Coronary artery (tissue), 2 donors: ENCODE measurements at places on chromosomes 1 and 21.

DNA sequence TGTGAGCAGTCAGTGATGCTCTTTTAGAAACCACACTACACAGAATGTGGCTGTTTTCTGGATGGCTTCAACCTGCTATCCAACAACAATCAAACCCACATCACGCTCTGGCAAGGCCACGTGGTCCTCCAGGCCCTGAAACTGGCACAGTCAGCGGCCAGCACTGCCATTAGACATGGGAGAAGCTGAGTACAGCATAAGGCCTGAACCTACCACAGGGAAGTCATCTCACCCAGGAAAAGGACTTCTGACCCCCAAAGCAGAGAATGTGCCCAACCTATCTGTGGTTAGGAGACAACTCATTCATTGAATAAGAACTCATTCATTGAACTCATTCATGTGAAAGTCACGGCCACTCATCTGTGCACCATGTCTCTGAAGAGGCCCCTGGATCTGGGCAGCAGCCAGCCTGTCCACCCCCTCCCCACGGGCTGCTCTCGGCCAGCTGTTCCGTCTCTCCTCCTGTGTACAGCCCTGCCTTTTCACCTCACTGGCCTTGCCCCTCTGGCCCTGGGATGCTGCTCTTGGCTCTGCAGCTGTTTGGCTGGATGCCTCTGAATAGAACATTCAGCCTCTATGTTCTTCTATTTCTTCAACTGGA, 41.1 kb downstream of the C1orf198 start:
- peak; percentile 70 for DNase-seq

DNA sequence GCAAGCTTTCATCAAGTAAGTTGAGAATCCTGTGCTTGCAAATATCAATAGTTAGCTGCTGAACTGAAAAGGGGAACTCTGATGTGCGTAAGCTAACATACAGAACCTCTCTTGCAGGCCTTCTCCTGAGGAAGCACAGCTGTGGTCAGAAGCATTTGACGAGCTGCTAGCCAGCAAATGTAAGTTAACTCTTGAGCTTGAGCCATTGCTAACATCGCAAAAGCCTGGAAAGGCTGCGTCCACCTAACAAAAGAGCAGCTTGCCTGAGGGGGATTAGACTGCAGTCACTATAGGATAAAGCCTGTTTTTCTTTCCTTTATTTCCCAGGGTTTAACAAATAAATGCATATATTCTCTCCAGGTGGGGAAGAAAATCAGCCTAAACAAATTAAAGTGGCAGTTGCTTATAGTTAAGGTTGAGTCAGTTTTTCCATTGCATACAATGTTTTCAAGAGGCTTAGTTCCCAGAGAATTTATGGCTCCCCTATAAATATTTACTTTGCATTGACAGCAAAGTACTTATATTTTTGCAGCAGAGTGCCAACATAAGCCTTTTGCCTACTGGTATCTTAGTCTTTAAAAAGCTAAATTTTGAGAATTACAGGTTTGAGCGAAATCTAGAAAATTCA, 1.5 kb downstream of the RGS2 start:
- no peak for DNase-seq

DNA sequence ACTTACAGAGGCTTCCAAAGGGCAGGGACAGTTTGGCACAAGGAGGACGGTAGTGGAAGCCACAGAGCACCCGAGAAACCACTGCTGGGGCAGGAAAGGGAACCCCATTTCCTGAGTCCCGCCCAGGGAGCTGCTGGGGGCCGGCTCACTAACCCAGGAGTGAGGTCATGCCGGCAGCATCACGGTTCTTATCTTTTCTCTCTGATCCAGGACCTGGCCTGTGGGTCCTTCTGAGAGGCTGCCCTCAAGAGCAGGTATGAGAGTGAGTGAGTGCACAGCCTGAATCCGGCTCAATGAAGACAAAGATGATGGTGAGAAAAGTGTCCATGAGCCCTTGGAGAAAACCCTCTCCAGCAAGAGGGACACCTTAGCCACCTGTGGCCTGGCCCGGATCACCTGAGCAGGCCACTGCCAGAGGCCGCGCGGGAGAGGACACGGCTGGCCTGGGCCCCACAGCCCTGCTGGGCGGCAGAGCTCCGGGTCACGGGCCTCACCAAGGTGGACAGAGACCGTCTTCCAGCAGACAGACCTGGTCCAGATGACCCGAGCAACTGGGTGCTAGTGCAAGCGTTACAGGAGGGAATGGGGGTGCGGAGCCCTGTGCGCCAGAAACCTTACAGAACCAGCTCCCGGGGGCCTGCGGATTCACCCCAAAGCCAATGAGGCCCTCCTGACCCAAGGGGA, 94.9 kb downstream of the RIPK4 start:
- DNase-seq: no peak

GRCh38 chr1:69483246-69483645, 84.5 kb upstream of the LRRC7 start:
- DNase-seq: no peak

GRCh38 chr1:58500043-58500442, 46.5 kb downstream of the OMA1 start:
- DNase-seq: no peak

DNA sequence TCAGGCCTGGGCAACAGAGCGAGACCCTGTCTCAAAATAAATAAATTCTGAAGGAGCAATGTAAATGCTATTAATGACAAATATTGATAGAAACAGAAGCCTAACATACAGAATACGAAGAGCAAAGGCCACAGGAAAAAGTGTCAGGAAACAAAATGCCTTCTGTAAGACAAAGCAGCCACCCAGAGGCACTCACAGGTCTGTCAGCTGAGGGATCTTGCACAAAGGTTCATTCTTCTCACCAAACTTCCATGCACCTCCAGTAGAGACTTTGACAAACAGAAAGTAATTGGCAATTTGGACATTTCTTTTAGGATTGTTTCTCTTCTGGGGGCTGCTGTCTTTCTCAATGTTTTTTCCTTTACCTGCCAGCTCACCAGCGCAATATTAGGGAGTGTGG, 1.2 kb upstream of the ALDH9A1 start:
- DNase-seq: no peak

DNA sequence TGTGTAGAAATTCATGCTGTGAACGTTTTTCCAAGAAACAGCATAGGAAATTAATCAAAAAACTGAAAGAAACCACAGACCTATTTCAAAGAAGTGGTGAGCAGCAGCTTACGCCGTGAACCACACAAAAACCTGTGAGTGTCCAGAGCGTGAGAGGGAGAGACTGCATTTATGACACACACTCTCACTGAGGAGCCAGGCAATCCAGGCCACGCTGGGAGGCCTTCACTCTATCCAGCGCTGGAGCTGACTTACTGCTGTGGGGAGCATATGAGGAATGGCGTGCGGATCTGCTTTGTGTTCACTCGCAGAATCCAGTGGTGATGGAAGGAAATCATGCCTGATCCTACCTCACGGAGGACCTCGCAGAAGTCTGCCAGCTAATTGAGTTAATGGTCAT, 12.7 kb downstream of the ADAMTS1 start:
- no peak for DNase-seq

- no peak for DNase-seq
Observed at GRCh38 chr1:45477646-45478045, 13.3 kb downstream of the TESK2 start.

DNA sequence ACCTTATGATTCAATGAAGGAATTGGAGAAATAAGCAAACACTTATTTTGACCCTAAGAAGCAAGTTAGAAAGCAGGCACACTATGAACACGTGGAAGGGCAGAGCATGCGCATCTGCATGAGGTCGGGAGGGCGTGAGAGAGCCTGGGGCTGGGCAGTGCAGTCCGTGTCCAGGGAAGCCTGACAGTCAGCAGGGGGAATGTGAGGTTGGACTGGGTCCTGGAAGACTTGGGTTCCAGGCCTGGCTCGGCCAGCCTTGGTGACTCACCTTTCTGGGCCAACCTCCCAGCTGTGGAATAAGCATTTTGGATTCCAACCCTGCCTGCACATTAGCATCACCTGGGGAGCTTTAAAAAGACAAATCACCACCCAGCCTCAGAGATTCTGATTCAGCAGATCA, 26.6 kb upstream of the LMX1A start:
- no peak for DNase-seq

- no peak for DNase-seq
Observed at GRCh38 chr21:35142036-35142815, 93.1 kb upstream of the RUNX1 start.
